Right atrium auricular region (tissue), 2 donors: ENCODE measurements at places on chromosomes 13 and 19. TPM values are rescaled to one million over a fixed set of nuclear protein-coding genes. Genes with fewer than 3 reads are reported as not detected.

ZNF729 gene
- total RNA-seq, result not detected

FFAR1 gene
- not detected for total RNA-seq

OR7C1 gene
- not detected for total RNA-seq

PCID2 gene
- 44.4 TPM for total RNA-seq

CYP4F8 gene
- not detected for total RNA-seq

CGB5 gene
- not detected for total RNA-seq

PRTN3 gene
- total RNA-seq, result not detected

DKKL1 gene
- not detected for total RNA-seq

CACNG7 gene
- total RNA-seq, result not detected

EDDM13 gene
- not detected for total RNA-seq

TSHZ3 gene
- 3.9 TPM for total RNA-seq

MIPEP gene
- total RNA-seq, result 60.4 TPM

KLK12 gene
- total RNA-seq, result not detected

ARL11 gene
- 0.19 TPM for total RNA-seq

ZNF726 gene
- not detected for total RNA-seq

ACER1 gene
- total RNA-seq, result not detected

GPR32 gene
- total RNA-seq, result not detected

VAV1 gene
- 1.4 TPM for total RNA-seq

ADGRE3 gene
- total RNA-seq, result not detected

OR10H2 gene
- total RNA-seq, result not detected

DCT gene
- 0.11 TPM for total RNA-seq

TMEM147 gene
- 93.3 TPM for total RNA-seq

ZSCAN4 gene
- 0.24 TPM for total RNA-seq

LIG4 gene
- 11.3 TPM for total RNA-seq

KLF1 gene
- 0.26 TPM for total RNA-seq

CYP2A7 gene
- not detected for total RNA-seq

KCNN1 gene
- total RNA-seq, result 0.63 TPM

ZNF8 gene
- 6.9 TPM for total RNA-seq

PRDX2 gene
- 859 TPM for total RNA-seq

SERP2 gene
- 17.7 TPM for total RNA-seq

SLC25A30 gene
- total RNA-seq, result 38.4 TPM

ELANE gene
- 0.67 TPM for total RNA-seq

NAPSA gene
- total RNA-seq, result 0.31 TPM

PTPRH gene
- 1.3 TPM for total RNA-seq

CCNA1 gene
- not detected for total RNA-seq

ZNF865 gene
- total RNA-seq, result 11.4 TPM

ZNF667 gene
- 3.5 TPM for total RNA-seq

ZNF728 gene
- total RNA-seq, result 4.1 TPM

KLHL1 gene
- total RNA-seq, result not detected

TMEM255B gene
- 6.0 TPM for total RNA-seq

CCDC169 gene
- total RNA-seq, result 0.44 TPM
